ENCODE measurements at places on chromosomes 7 and 10.

- DNase-seq: no peak
Measured at GRCh38 chr10:113069595-113069994, 119.5 kb downstream of the TCF7L2 start.

GRCh38 chr10:61842755-61843497 is 58.6 kb upstream of the ARID5B start:
- no peak for DNase-seq

DNA sequence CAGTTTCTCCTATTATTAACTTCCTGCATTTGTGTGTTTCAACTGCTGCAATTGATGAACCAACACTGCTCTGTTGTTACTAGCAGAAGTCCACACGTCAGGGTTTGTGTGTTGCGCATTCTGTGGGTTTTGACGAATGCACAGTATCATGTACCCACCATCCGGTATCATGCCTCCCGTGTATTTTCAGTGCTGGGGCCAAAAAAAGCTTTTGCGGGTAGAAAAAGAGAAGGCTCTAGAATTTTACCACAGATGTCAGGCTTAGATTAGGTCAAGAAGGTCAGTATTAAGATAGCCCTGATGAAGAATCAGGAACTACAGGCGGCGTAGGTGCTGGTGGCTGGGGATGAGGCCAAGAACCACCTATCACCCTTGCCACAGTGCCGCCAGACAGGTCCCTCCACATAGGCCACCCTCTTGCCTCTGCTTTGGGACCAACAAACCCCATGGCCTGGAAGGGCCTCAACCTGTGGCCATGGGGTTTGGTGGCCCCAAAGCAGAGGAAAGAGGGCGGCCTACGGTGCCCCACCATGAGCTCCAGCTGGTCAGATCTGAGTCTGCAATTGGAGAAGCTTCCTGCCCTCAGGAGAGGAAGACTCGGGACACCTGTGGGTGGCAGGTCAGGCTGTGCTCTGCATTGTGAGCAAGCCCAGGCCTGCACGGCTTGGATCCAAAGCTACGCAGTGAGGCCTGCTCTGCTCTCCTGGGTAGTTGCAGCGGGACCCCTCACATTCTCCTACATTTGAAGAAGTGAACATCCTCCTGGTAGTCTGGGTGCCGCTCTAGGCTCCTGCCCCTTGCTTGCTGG is 71.9 kb downstream of the MKI67 start:
- no peak for DNase-seq

DNA sequence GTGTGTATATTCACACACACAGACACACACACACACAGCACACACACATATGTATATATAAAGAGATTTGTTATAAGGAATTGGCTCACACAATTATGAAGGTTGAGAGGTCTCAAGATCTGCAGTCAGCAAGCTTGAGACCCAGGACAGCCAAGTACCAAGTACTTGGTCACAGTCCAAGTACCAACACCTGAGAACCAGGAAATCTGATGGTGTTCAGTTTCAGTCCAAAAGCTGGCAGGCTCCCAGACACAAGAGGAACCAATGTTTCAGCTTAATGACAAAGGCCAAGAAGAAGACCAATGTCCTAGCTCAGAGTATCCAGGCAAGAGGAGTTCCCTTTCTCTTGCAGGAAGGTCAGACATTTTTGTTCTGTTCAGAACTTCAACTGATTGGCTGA is 780.2 kb downstream of the MAGI2 start:
- DNase-seq: no peak

GRCh38 chr10:131777162-131777561 is 123.6 kb upstream of the PPP2R2D start:
- DNase-seq: no peak

DNA sequence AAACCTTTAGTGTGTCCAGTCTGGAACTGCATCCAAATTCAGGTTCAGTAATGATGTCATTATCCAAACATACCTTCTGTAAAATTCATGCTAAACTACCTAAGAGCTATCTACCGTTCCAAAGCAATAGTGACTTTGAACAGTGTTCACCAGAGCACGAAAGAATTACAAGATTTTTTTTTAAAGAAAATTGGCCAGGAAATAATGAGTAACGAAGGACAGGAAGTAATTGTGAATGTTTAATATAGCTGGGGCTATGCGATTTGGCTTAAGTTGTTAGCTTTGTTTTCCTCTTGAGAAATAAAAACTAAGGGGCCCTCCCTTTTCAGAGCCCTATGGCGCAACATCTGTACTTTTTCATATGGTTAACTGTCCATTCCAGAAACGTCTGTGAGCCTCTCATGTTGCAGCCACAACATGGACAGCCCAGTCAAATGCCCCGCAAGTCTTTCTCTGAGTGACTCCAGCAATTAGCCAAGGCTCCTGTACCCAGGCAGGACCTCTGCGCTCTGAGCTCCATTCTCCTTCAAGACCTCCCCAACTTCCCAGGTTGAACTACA is 694 bp upstream of the FAS start:
- DNase-seq: no peak

DNA sequence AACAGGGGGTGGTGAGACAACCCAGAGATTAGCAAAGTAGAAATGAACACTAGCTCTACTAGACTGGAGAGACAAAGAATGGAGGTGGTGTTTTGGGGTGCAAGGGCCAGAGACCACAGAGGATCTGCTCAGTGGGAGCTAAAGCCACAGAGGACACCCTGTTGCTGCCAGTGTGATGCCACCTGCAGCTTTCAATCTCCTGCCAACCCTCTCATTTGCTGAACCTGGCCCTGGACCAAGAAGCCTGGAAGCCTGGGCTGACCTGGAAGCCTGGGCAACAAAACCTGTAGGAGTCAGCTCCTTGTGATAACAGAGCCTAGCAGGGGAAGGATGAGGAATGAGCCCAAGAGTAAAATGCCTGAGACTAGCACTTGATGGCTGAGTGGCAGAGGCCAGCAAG is 81.1 kb upstream of the ADO start:
- DNase-seq: no peak

DNA sequence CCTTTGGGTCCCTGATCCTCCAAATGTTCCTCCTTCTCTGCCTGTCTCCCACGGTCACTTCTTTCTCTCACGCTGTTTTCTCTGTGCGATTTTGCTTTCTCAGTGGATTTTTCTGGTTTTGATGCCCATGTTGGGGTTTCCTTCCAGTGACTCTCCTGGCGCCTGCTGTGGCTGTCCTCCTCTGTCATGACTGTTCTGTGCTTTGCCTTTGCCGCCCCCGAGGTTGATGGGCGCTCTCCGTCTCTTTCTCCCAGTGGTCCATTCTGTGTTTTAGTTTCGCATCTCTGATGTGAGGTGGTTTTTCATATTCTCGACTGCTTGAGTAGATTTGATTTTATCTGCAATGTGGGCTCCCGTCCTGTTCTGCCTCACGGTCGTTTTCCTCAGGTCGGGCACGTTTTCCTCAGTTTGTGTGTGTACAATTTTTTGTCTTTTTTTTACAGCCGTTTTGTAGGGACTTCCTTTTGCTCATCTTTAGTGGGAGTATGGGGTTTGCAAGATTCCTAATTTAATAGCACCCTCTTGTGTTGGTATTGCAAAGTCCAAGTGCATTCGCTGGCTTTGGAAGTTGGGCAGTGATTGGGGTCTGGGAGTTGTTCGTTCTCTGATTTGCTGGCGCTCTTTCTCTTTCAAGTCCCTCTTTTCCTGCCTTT is 100.0 kb downstream of the INPP5A start:
- DNase-seq: no peak

GRCh38 chr10:47046321-47047126 is 135.3 kb downstream of the PTPN20 start:
- no peak for DNase-seq

GRCh38 chr10:77710081-77710551 is 72.5 kb upstream of the KCNMA1 start:
- DNase-seq: no peak

- no peak for DNase-seq
Measured at GRCh38 chr10:122078326-122078725, 89.4 kb downstream of the TACC2 start.

DNA sequence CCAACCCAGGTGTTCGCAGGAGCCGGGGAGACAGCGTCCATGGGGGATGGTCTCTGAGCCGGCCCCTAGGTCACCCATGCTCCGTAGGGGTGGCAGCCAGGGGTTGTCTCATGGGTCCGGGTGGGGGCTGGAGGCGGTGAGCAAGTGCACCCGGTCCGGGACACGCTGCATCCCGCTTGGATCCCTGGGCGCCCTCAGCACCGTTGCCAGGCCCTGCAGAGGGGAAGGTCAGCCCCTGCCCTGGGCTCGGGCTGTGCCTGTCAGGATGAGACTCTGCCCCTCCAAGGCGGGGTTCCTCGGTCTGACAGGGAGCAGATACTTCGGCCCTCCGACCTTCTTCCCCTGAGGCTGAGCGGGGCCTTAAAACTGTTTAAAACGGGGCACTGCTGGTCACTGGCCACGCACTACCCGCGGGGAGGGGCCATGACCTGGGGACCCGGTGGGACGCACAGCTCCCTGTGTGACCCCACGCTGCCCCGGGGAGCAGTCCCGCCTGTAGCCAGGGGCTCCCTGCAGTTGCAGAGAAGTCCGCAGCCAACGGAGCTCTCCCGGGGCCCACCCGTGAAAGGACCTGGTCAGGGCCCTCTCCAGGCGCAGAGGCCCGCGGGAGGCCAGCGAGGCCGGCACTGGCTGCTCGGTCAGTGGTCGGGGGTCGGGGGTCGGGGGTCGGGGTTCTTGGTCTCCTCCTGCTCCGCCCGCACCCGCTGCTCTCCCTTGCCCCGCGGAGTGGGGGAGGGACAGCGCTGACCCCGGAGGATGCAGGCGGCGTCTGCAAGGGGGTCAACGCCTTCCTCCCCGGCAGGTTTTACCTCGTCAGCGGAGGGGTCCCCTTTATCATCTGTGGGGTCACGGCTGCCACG is 33.4 kb upstream of the KNDC1 start:
- DNase-seq: no peak

GRCh38 chr7:124261710-124262109 is 228.8 kb upstream of the TMEM229A start:
- no peak for DNase-seq

- no peak for DNase-seq
Measured at GRCh38 chr7:80142853-80143580, 8.4 kb downstream of the GNAI1 start.

GRCh38 chr10:30742471-30742870 is 112.9 kb upstream of the LYZL2 start:
- no peak for DNase-seq

- no peak for DNase-seq
Measured at GRCh38 chr10:42952931-42953683, 123.8 kb upstream of the RET start.

DNA sequence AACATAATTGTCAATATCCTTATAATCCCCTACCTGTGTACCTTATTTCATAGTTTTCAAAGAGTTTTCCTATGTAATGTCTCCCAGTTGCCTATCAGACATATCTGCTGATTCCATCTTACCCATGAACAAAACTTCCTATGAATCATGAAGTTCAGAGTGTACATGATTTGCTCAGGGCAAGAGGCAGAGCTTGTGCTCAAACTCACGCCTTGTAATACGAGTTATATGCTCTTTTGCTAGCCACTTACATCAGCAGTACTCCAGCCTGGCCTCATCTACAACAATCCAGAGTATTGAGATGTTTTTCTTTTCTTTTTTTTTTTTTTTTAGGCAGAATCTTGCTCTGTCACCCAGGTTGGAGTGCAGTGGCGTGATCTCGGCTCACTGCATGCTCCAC is 11.8 kb downstream of the PKD2L1 start:
- no peak for DNase-seq

- DNase-seq: no peak
Measured at GRCh38 chr7:24946467-24946866, 33.5 kb downstream of the OSBPL3 start.

- no peak for DNase-seq
Measured at GRCh38 chr10:66746246-66746645, 179.6 kb upstream of the LRRTM3 start.

DNA sequence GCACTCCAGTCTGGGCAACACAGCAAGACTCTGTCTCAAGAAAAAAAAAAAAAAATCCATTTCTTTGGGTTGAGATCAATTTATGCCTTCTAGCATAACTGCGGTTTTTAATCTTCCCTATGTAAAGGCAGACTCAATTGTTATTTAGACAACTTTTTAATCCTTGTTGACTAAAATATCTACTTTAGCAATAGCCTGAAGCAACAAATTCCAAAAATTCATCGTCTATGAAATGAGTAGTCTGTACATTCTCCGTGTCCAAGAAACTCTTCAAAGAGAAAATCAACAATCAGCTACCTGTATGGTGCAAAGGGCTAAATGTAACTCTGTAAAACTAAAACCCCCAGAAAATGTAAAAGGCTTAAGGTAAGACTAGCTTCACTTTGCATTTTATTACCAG is 22.8 kb downstream of the LAMB1 start:
- DNase-seq: no peak

DNA sequence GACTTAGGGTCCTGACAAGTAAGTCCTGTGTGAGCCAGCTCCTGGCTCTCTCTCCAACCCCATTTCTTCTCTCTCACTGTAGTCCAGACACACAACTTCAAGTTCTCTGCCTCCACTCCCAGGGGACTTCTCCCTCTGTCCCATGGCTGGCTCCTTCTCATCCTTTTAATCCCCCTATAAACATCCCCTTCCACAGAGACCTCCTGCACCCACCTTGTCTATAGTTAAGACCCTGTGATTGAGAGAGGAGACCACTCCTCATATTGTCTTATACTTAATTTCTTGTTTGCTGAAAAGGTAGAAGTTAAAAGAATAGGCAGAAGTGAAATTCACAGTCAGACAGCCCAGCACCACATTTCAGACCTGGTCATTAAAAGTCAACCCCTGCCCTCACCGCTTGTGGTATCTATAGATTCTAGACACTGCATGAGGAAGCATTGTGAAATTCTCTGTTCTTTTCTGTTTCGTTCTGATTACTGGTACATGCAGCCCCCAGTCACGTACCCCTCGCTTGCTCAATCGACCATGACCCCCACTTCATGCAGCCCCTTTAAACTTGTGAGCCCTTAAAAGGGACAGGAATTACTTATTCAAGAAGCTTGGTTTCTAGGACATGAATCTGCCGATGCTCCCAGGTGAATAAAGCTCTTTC is 125.6 kb upstream of the FRMD4A start:
- DNase-seq: no peak

DNA sequence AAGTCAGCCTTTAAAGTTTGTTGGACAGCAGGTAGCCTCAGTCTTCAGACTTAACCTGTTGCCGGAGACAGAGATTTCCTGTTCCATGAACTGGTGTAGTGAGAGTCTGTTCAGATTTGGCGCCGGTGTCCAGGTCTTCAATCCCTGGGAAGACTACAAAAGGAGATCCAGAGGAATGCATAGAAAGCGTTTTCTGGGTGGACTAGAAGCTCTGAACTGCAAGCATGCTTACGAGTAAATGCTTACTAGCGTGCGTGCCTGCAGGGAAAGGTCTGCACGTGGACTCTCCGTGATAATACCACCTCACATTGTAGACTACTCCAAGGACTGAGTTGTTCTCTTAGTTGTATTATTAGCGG is 878 bp downstream of the GLRX3 start:
- DNase-seq: no peak

- DNase-seq: no peak
Measured at GRCh38 chr10:87864496-87865059, 1.2 kb downstream of the PTEN start.
